ENCODE measurements at places on chromosomes 2 and 18. TPM values are rescaled to one million over a fixed set of nuclear protein-coding genes. Genes with fewer than 3 reads are reported as not detected.

TRAPPC8 gene
- 54.8 TPM for polyA plus RNA-seq

TMEM198 gene
- 3.6 TPM for polyA plus RNA-seq

TOGARAM2 gene
- 1.6 TPM for polyA plus RNA-seq

LIMS4 gene
- 0.90 TPM for polyA plus RNA-seq

SERPINB11 gene
- polyA plus RNA-seq, result not detected
